ENCODE measurements at places on chromosomes 4 and X.

DNA sequence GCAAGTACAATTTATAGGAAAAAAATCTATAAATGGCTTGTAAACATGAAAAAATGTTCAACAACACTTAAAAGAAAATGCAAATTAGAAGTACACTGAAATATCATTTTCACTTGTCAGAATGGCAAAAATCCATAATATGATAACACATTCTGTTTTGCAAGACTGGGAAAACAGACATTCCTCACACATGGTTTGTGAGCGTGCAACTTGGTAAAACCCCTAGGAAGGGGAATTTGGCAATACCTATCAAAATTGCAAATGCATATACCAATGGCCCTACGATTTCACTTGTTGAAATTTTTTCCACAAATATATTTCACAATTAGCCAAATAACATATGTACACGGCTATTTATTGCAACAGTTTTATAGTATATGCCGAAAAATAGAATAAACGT lies 31.4 kb downstream of the TBC1D9 start:
- no peak for DNase-seq

GRCh38 chr4:145044341-145044740 lies 53.7 kb downstream of the ANAPC10 start:
- no peak for DNase-seq

- DNase-seq, result no peak
These were observed 67.0 kb downstream of the USP9X start for GRCh38 chrX:41152221-41152620.

DNA sequence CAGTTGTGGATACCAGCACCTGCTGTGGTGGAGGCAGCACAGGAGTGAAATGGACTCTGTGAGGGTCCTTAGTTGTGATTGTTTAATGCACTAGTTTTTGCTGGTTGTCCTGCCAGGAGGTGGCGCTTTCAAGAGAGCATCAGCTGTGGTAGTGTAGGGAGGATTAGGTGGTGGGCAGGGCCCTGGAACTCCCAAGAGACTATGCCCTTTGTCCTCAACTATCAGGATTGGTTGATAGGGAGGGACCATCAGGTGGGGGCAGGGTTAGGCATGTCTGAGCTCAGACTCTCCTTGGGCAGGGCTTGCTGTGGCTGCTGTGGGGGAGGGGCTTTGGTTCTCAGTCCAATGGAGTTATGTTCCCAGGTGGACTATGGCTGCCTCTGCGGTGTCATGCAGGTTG lies 121.9 kb downstream of the RRAGB start:
- DNase-seq, result no peak

DNA sequence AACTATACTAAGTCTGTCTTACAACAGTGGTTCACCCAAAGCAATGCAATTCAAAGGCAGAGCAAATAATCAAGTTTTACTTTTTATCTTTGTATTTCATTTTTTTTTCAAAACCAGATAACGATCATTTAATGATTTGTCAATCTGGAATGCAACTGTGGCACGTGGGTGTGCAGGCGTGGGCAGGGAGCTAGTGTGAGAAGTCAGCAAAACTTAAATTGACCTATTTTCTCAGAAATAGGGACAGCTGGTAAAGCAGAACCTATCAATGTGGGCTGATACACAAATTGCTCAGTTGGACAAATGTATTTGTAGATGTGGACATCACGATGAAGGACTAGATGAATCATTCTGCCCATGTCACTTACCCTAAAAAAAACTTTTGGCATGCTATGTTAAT lies 105.6 kb downstream of the CBLL2 start:
- no peak for DNase-seq

Measured in stimulated activated CD4-positive, alpha-beta T cell treated with anti-CD3 and anti-CD28 coated beads, Interleukin-1b, Interleukin-23, amount 100 ng/mL, for 24 hours (primary cell).